ENCODE measurements at places on chromosomes 7 and 10. TPM values are rescaled to one million over a fixed set of nuclear protein-coding genes. Genes with fewer than 3 reads are reported as not detected.

- DNase-seq = peak; percentile 41
Observed at GRCh38 chr7:135743907-135744731, 4.5 kb downstream of the FAM180A start.

- no peak for DNase-seq
Observed at GRCh38 chr10:78817361-78817760, 251.4 kb upstream of the ZMIZ1 start.

DNA sequence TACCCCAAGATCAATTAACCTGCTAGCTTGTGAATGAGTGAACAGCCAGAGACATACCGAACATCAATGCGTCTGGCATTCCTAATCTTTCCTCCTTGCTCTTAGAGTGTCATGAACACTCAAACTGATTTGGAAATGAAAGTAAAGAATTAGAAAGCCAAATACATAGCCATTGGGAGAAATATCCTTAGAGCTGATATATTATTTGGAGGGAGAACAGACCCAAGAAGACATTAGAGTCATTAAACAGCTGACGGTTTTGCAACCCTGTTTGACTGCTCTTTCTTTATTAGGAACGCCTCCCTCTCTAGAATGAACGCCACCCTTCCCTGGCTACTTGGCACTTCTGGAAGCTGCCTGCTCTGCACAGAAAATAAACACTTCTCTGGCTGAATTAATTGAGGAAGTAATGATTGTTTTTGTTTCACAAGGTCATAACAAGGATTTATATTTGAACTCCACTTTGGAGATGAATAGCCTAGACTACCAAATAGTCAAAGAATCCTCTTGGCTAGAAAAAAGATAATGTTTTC is 42.8 kb downstream of the CTTNBP2 start:
- DNase-seq = no peak

GRCh38 chr7:77328669-77329068 is 87.5 kb downstream of the GSAP start:
- DNase-seq = no peak

GRCh38 chr7:7745966-7746365 is 27.6 kb upstream of the RPA3 start:
- DNase-seq = no peak

- no peak for DNase-seq
Observed at GRCh38 chr7:81183326-81183725, 264.5 kb upstream of the SEMA3C start.

GRCh38 chr10:94402204-94402842 is at the start of gene TBC1D12:
TSS of gene TBC1D12 (plus strand) at chr10:94402541. CDS start at chr10:94402614, 73 bp downstream.
- DNase-seq = peak; percentile 97

- DNase-seq = no peak
Observed at GRCh38 chr7:137789215-137789882, 57.4 kb downstream of the DGKI start.

GRCh38 chr7:22864855-22865601 is 42.4 kb upstream of the TOMM7 start:
- DNase-seq = no peak

DNA sequence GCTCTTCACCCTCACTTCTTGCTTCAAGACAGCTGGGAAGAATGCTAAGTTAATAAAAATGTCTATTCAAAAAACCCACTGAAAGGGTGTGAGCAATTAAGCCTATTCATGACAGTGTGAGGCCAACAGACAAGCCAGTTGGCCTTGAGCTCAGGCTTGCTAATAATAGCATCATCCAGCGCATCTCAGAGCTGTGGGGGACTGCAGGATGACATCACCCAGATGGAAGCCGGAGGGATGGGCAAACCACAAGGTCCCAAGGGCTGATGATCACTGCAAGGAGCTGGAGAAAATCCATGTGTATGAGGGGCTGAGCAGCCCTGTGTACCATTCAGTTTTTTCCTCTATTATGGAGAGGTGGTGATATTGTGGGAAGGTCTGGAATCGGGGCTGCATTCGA is 770.4 kb downstream of the TNS3 start:
- peak; percentile 36 for DNase-seq

DNA sequence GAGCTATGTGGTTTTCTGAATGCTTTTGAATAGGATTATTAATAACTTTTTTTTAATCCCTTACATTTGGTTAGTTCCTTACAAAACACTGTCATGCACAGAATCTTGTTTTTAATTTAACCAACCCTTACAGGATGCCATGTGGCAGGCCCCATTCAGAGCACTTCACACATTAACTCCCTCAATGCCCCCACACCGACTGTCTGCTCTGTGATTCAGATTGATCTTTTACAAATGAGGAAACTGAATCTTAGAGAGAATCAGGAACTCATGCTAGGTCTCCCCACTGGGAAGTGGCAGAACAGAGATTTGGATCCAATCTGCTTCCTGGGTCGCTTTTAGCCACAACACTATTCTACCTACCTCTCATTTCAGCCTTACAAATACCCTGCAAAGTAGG is 195.8 kb upstream of the NPVF start:
- DNase-seq = no peak

DNA sequence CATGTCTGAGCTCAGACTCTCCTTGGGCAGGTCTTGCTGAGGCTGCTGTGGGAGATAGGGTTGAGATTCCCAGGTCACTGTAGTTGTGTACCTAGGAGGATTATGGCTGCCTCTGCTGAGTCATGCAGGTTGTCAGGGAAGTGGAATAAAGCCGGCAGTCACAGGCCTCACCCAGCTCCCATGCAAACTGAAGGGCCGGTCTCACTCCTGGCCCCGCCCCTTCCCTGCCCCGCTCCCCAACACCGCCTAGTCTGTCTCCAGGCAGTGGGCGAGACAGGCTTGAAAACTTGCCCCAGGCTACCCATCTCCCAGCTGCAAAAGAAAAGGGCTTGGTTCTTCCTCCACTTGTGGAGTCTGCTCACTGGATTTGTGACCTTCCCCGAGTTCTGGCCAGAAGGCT is 41.6 kb upstream of the SDHAF3 start:
- no peak for DNase-seq

GRCh38 chr7:79787623-79788022 is 334.2 kb upstream of the MAGI2 start:
- no peak for DNase-seq

GRCh38 chr10:86113501-86113900 is 253.1 kb downstream of the GRID1 start:
- DNase-seq = no peak

- DNase-seq = no peak
Observed at GRCh38 chr10:124287791-124288190, 130.9 kb downstream of the OAT start.

GRCh38 chr10:71239946-71240795 is 27.8 kb downstream of the UNC5B start:
- DNase-seq = peak; percentile 49

DNA sequence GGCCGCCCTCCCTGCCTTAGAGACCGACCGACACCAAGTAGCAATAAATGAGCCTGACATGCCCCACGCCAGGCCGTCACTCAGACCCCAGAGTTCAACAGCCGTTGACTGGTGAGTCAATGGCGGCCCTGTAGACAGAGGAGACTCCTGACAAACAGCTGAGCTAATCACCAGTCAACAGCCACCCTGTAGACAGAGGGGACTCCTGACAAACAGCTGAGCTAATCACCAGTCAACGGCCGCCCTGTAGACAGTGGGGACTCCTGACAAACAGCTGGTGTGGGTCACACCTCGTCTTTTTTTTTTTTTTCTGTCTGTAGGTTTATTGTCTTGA is 16.9 kb upstream of the KNDC1 start:
- DNase-seq = no peak

GRCh38 chr10:112763916-112764520 is 186.0 kb upstream of the TCF7L2 start:
- DNase-seq = no peak

DNA sequence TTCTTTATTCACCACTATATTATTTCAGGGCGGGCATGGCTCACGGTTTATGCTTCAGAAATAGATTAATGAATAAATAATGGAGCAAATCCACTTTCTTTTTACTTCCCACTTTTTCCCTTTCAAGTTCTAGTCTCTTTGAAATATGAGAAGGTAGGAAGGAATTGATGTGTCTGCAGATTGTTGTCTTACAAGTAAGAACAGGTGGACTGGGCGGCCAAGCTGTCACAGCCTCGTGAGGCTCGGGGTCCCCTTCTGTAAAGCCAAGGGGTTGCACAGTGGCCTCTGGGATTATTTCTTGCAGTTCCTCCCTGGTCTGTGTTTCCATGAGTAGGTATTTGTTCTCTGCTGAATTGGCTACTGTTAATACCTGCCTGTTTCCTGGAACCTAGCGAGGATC is 11.2 kb downstream of the VWA2 start:
- no peak for DNase-seq

- DNase-seq = no peak
Observed at GRCh38 chr10:26211781-26212444, 4.7 kb upstream of the GAD2 start.

GRCh38 chr10:131762789-131763696 is 137.8 kb upstream of the PPP2R2D start:
- DNase-seq = no peak

- no peak for DNase-seq
Observed at GRCh38 chr10:130541090-130541489, 404.9 kb downstream of the GLRX3 start.

- no peak for DNase-seq
Observed at GRCh38 chr10:123808906-123809305, 82.7 kb downstream of the CPXM2 start.

DNA sequence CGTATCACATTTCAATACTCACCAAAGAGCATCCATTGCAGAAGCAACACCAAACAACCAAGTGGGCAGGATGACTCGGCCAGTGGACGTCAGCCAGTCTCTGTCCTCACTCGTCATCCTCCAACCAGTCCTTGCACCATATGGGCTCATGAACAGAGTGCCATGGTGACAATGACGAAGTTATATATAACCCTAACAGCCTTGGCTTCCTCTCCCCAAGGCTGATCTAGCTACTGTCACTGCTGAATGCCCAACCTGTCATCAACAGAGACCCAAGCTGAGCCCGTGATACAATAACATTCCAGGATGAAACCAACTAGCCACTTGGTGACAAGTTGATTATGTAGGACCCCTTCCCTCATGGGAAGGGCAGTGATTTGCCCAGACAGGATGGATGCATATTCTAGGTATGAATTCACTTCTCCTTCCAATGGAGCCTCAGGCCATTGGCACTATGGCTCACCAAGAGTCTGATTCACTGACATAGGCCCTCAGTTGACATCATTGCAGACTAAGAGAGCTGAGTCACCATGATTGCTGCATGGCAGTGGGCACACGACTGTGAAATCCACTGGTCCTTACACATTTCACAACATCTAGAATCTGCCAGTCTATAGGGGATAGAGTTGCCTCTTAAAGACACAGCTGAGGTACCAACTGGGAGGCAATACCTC is 26.3 kb upstream of the PPIF start:
- peak; percentile 15 for DNase-seq

GRCh38 chr7:42253316-42253715 is 16.3 kb upstream of the GLI3 start:
- no peak for DNase-seq

DNA sequence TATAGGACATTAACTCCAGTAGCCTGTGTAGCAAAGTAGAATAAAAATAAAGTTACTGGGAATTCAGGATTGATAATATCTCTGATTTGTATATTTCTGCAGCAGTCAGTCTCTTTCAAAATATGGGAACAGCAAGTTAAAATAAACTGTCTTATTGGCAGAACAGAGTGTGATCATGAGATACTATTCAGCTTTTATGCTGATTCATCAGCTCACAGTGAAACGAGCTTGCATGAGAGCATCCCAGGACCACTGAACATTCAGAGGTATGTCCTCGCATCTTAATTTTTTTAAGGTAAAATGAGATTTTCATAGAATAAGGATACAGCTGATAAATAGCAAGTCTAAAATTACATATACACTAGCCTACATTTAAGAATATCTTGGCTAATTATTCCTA is 282.5 kb upstream of the MYO3A start:
- no peak for DNase-seq

GRCh38 chr10:82278401-82279182 is 403.6 kb downstream of the NRG3 start:
- no peak for DNase-seq

GRCh38 chr7:152866125-152866524 is 106.6 kb downstream of the ACTR3B start:
- DNase-seq = no peak

DNA sequence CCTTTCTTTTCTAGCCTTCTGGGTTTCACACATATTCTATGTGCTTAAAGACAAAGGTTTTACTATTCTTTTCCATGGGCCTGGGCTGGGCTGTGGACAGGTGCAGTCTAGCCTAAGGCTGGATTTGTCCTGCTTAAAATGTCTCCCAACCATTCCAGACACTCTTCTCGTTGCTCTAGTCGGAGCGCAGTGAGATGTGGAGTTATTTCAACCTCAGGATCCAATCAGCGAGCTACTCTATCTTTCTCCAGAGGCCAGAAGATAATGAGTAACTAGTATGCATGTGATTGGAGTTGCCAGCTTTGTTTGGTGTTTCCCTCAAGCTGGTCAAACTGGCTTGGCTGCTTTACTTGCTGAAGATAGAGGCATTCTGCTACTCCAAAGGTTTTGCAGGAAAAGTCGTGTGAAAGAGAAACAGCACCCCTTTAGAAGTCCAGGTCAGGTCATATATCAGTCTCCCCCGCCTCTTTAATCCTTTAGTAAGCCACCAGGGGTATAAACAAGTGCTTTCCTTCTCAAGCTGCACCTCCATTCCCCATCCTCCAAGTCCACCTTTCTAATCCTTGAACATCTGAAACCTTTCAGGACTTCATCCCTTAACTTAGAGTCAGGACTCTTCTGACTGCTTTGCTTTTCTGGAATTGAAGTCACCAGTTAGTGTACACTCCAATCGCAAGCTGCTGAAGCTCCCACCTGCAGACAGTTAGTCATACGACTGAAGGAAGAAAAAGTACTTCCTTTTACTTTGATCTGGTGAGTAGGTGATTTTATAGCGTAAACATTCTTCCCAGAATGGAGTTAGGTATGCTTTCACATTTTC is 78.8 kb downstream of the DNMBP start:
- no peak for DNase-seq

DNA sequence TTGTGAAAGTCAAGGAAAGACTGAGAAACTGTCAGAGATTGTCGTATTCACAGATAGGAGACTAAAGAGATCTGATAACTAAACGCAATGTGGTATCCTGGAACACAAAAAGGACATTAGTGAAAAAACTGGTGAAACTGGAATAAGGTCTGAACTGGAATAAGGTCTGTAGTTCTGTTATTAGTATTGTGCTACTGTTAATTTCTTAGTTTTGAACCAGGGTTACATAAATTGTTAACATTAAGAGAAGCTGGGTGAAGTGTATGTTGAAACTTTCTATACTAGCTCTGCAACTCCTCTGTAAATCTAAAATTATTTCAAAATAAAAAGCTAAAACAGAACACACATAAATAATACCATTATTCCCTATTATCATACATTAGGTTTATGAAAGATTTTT is 3.4 kb upstream of the NT5C2 start:
- no peak for DNase-seq

Gene NT5C3A
- 20.1 TPM for total RNA-seq

Gene MACROH2A2
- 13.0 TPM for total RNA-seq

Gene SPDYE5
- total RNA-seq = not detected

Gene GLI3
- 6.0 TPM for total RNA-seq

Gene CTNNA3
- total RNA-seq = 48.7 TPM

Gene PBLD
- total RNA-seq = 3.1 TPM

Gene FRAT1
- total RNA-seq = 2.1 TPM

Gene LEP
- 37.1 TPM for total RNA-seq

Gene CFAP69
- total RNA-seq = 3.4 TPM
